Epithelial cell of esophagus (primary cell): ENCODE measurements at places on chromosomes 4 and X.

DNA sequence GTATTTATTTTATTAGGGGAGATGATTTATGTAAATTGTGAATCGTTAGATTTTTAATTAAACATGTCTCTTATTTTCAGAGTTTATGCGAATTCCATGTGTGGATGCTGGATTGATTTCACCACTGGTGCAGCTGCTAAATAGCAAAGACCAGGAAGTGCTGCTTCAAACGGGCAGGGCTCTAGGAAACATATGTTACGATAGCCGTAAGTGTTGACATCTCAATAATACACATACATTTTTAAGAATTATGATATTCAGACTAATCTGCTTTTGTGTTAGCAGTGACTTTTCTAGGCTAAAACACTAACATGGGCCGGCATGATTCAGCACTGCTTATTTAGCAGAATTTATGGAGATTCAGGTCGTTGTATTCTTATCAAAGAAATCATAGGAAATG lies 91.2 kb downstream of the RAP1GDS1 start:
- no peak for DNase-seq

GRCh38 chrX:21493226-21493830 lies 119.1 kb downstream of the CNKSR2 start:
- DNase-seq: no peak

- no peak for DNase-seq
Measured at GRCh38 chrX:134171661-134172587, 65.1 kb upstream of the CCDC160 start.

GRCh38 chrX:28851871-28852270 lies 264.6 kb downstream of the IL1RAPL1 start:
- no peak for DNase-seq

- DNase-seq: peak; percentile 56
Measured at GRCh38 chr4:76035799-76036380, at the start of gene CXCL11. TSS of gene CXCL11 (minus strand) at chr4:76036070. CDS start at chr4:76035987, 83 bp downstream.

- DNase-seq: peak; percentile 85
Measured at GRCh38 chrX:46184749-46185148, 360.5 kb downstream of the ZNF674 start.

DNA sequence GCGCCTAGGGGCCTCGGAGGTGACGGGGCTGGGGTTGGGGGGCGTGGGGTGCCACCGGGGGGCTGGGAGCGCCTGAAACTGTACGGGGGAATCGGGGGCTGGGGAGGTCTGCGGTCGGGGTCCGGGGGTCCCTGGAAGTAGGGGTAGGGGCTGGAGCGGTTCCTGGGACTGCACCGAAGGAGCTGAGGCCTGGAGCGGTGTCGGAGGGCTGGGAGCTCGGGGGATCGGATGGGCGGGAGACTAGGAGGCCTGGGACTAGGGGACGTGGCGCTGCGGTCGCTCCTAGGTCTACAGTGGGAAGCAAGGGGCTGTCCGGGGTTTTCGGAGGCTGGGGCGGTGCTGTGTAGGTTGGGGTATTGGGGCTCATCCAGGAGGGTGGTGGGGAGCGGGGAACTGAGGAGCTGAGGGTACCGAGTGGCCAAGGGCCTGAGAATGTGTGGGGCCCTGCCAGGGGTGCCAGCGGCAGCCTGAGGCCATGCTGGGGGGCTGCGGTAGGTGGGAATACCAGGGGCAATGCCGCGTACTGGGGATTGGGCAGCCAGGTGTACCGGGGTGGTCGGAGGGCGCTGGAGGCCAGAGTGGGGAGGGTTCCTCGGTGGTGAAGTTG lies 562 bp downstream of the AKAP17A start:
- DNase-seq: peak; percentile 13

DNA sequence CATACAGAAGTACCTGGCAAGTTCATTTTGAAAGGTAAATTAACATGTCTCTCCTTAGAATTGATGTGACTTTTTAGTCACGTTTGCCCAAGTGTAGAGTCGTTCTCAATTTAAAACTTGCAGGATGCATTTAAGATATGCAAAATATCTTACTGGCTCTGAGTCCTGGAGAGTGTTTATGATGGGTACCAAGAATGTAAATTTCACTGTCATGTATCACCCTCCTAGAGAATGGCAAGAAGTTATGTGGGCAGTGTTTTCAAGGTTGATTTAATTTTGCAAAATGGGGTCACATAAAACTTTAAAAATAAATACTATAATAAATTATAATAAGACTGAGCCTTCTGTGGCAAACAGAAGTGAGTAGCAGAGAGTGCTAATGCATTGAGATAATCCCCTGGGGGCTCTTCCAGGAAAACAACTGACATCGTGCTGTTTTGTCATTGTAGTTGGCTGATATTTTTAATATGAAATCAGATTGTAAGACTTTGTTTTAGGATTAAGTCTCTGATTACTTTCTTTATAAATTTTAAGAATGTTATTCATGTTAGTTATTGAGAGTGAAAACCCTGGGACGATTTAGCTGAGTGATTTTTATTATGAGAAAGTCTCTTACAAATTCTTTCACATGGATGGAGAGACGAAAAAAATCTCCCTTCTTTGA lies 103.0 kb downstream of the AFF1 start:
- DNase-seq: no peak
